ENCODE measurements at places on chromosomes 3 and 15. TPM values are rescaled to one million over a fixed set of nuclear protein-coding genes. Genes with fewer than 3 reads are reported as not detected.

- no peak for DNase-seq
Observed at GRCh38 chr15:70459312-70459711, 304.0 kb downstream of the UACA start.

DNA sequence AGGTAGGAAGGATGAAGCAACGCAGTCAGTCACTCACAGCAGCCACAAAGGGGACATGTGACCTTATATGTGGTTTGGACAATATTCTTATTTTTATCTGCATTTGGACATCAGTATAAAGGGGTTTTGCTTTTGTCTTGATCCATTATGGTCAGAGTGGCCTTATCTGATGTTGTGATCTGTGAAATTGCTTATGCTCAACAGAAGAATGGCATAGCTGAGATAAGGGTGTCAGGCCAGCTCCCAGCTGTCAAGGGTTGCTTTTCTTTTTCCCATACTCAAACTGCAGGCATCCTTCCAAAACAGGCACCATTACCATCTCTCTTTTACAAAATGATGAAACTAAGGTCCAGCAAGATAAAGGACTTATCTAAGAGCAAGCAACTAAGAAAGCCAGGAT, 28.1 kb downstream of the DCLK3 start:
- no peak for DNase-seq

DNA sequence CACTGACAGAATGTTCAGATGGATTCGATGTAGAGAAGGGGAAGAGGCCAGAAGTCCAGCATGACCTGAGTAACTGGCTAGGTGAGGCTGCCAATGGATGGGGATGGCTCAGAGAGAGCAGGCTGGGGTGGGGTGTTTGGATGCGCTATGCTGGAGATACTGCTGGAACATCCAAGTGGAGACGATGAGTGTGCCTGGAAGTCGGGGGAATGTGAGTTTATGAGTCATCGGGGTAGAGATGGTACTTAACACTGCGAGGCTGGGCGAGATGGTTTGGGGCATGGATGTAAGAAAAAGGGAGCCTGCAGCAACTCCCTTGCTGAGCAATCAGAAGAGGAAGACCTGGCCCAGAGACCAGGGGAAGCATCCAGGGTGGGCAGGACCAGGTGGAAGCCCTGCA, 180.7 kb downstream of the SLCO3A1 start:
- DNase-seq, result no peak

GRCh38 chr3:40780291-40780924, 255.6 kb downstream of the ZNF621 start:
- DNase-seq, result no peak

GRCh38 chr3:73955494-73956070, 330.8 kb upstream of the PDZRN3 start:
- no peak for DNase-seq

The CCRL2 gene
- 2.3 TPM for polyA plus RNA-seq

The PRICKLE2 gene
- not detected for polyA plus RNA-seq

DNA sequence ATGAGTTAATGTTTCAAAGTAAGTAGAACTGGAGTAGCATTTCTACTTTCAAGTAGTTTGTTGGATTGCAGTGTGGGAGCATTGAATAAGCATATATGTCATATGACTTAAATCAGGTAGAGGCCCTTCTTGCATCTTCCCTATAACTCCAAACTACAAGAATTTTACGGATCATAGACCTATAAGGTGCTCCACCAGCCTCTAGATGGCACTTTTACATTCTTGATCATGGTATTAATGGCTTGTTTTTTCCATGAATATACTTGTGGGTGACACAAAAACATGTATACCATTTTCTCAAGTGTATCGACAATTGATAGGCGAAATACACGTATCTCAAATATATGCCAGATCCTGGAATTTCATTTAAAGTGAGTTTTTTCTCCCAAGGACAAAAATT, 311.1 kb downstream of the ZPLD1 start:
- DNase-seq, result no peak

The CHRFAM7A gene
- not detected for polyA plus RNA-seq
